ENCODE measurements at places on chromosomes 11 and 22.
A peak's percentile ranks its signal among the peaks of the same experiment; 100 is the strongest.

- DNase-seq, result no peak
These were observed 37.3 kb downstream of the PARVG start for GRCh38 chr22:44218071-44218470.

GRCh38 chr22:49047447-49047846 is 780.2 kb downstream of the BRD1 start:
- no peak for DNase-seq

DNA sequence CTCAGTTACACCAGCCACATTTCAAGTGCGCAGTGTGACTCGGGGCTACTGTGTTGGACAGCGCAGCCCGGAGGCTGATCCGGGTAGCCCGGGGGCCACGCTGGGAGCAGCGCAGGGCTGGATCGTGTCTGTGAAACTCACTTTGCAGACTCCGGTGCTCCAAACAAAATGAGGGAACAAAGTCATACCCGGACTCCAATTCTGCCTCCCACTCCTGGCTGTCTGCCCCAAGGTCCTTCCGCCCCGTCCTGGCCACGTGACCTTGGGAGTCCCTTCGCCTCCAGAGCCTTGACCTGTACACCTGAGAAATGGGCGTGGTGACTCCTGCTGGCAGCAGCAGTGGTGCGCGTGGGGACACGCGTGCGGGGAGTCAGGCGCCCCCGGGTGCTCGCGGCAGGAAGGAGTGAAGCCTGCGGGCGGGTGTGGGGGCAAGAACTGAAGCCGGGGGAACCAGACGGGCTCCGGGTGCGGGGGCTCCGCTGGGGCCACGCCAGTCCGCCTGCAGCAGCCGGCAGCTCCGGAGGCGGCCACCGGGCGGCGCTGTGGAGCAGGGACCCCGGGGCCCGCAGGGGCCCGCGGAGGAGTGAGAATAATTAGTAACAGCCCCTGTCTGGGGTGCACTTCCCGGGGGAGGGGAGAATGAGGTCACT is 42.4 kb downstream of the KCNJ4 start:
- DNase-seq, result peak; percentile 13

DNA sequence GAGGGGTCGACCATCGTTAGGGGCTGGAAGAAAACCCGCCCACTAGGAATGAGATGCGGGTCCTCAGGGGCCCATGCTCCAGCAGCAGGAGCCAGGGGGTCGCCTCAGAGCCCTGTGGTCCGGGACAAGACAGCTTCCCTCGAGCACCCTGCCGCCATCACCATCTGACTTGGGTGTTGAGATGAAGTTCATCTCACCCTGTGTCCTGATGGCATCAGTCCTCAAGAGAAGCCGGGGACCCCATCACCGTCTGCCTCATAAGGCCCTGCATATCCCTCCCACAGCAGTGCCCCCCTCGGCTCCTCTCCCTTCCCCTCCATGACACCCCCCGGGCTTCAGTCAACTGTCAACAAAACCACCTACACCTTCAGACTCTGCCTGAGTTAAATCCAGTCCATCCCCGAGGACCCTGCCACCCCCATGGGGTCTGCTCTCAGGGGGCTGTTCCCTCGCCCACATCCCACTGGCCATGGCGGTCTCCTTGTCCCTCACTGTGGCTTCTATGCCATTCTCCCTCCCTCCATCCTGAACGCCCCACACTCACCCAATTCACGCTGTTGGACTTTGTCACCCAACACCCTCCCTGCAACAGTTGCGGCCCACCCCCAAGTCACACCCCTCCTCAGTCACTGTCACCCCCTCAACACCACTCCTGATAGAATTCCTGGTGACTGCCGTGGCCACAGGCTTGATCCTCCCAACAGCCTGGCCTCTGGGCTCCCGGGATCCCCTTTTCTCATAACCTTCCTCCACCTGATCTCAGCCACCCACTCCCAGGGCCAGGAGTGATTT is 87.7 kb upstream of the RTL6 start:
- no peak for DNase-seq

DNA sequence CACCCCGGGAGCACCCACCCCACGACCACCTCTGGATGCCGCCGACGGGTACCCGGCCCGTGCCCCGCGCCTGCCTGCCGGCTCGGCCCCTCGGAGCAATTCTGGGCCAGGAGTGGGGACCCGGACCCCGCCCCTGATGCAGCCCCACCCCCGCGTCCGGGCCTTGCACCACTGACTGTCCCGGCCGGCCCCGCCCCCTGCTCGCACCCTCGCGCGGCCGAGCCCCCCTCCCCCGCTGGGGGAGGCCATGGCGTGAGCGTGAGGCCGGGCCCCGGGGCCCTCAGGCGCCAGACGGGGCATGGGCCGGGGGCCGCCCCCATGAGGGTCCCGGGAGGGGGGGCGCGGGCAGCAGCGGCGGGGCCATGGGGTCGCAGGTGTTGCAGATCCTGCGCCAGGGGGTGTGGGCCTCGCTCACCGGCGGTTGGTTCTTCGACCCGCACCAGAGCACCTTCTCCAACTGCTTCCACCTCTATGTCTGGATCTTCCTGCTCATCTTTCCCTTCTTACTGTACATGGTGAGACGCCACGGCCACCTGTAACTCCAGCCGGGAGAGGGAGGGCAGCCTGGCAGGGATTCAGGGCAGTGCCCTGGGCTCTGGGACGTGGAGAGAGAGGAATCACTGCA is 486 bp downstream of the PCNX3 start:
- DNase-seq, result no peak

DNA sequence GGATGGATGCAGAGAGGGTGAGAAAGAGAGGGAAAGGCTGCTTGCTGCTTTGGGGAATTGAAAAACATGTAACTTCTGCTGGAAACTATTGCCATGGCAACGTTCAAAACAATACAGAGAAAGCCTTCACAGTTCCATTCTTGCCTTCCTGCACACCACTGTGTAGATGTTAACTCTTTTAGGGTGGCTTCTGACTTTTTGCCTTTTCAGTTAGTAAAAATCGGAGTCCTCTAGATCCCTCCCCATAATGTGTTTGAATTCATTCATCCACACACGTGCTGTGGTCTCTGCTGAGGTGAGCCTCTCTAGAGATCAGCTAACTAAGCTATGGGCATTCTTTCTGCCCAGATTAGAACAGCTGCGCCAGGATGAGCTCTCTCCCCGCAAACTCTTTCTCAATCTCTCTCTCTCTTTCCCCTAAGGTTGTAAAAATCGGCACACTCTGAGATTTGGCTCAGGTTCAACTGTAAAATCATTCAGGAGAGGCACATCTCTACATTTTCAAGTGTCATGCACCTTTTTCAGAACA is 1178.3 kb downstream of the LRRC4C start:
- no peak for DNase-seq

GRCh38 chr11:109120341-109120740 is 301.6 kb upstream of the C11orf87 start:
- DNase-seq, result no peak
